ENCODE measurements at places on chromosomes 5 and 9.

GRCh38 chr9:76629205-76629990 is 134.8 kb upstream of the PCA3 start:
- no peak for DNase-seq

GRCh38 chr5:96279801-96280542 is 153.1 kb downstream of the PCSK1 start:
- DNase-seq = peak; percentile 36

GRCh38 chr5:132496631-132497487 is 6.3 kb upstream of the IRF1 start:
- DNase-seq = peak; percentile 90

- no peak for DNase-seq
Measured at GRCh38 chr5:10567121-10567591, 3.3 kb downstream of the ANKRD33B start.

- no peak for DNase-seq
Measured at GRCh38 chr5:12277504-12278192, 373.4 kb upstream of the CTNND2 start.

DNA sequence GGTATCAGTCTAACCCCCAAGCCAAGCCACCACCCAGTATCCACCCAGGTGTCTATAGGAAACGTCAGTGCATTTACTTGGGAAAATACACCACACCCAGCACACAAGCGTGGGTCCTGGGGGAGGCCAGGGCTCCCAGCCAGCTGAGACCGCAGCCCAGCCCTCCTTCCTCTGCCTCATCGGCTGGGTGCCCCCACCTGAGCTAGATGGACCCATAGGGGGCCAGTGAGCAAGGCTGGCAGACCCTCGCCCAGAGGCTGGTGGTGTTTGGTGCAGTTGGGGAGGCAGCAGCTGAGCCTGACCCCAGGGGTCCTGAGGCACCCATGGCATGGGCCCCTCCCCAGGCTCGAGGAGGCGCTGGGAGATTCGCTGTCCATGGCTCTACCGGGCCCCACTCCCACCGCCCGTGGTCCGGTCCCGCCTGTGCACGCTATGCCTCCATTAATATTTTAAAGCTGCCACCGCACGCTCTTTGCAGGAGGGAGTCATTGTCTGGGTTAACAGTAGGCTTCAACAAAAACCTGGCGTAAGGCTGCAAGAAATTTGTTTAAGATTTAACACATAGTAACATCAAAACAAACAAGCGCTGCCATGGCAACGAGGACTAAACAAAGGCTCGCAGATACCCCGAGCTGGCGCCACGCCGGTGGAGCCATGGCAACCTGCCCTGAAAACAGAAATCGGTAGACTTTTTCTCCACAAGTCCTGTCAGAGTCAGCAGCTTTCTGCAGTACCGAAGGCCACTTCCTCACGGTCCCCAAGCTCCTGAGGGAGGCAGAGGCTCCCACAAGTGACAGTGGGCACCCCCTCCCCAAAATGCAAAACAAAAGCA is 20.6 kb downstream of the TPPP start:
- peak; percentile 66 for DNase-seq

DNA sequence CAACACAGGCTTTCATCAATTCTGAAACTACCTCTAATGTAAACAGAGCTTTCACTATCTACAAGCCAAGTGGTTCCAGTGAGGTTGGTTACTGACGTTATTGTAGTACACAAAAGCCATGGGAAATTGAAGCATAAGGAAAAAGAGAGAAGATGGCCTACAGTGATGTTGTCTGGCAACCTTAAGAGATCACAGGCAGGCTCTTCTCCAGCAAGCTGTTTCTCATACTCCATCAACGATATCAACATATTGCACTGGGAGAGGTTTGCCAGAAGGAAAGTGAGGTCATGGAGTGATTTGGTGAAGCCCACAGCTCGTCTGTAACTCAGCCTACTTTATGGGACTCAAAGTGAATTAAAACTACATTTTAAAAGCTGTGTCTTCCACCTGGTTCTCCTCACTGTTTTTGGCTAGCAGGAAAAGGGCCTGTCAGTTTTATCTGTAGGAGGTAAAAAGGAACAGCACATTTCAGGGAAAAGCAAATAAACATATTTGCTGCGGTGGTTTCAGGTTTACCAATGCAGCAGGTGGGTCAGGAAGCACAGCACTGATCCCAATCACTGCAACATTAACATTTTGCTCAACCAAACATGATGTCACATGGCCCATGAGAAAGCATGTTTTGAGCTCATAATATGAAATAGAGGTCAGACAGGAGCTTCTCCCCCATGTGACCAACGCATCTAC is 72.9 kb downstream of the ARSB start:
- DNase-seq = no peak

- DNase-seq = no peak
Measured at GRCh38 chr9:75138260-75139040, 50.1 kb downstream of the OSTF1 start.

GRCh38 chr5:81638471-81638870 is 112.4 kb downstream of the SSBP2 start:
- no peak for DNase-seq

DNA sequence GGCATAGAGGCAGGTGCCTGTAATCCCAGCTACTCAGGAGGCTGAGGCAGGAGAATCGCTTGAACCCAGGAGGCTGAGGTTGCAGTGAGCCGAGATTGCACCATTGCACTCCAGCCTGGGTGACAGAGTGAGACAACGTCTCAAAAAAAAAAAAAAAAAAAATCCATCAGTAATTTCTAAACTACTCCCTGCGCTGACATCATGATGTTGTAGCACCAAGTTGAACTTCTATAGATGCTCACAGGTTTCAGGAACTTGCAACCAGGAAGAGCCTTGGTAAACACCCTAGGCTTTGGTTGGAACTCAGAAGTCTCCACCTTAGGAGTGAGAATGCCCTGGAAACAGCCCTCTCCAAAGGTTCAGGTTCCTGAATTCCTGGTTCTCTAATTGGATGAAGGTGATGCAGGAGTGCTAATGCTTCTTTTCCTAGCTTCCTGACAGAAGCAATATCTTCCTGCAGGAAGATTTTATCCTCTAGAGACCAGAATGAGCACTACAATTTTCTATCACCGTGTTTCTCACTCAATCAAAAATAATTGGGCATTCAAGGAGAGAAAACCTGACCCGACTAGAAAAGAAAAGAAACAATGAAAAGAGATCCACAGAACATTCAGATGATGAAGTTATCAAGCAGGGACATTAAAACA is 469.6 kb downstream of the GADD45G start:
- DNase-seq = no peak

GRCh38 chr5:33612386-33612785 is 171.6 kb downstream of the TARS1 start:
- peak; percentile 25 for DNase-seq

- no peak for DNase-seq
Measured at GRCh38 chr9:114016629-114017423, 61.3 kb downstream of the AMBP start.

- DNase-seq = peak; percentile 39
Measured at GRCh38 chr9:110152704-110153374, 55.1 kb downstream of the C9orf152 start.

DNA sequence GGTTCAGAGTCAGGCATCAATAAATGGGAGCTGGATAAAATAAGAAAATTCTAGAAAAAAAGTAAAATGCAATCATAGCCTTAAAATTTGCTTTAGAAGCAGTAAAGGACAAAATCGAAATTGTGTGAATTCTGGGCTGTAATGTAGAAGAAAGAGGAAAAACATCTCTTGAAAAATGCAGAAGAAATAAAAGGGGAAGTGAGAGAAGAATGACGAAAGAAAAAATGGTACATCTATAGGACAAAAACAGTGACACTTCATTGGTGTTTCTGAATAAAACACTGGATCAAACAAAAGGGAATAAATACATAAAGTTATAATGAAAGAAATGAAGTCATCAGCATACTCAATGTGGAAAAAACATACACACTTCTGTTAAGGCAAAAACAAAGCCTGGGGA is 642.3 kb downstream of the ACTL7B start:
- no peak for DNase-seq

DNA sequence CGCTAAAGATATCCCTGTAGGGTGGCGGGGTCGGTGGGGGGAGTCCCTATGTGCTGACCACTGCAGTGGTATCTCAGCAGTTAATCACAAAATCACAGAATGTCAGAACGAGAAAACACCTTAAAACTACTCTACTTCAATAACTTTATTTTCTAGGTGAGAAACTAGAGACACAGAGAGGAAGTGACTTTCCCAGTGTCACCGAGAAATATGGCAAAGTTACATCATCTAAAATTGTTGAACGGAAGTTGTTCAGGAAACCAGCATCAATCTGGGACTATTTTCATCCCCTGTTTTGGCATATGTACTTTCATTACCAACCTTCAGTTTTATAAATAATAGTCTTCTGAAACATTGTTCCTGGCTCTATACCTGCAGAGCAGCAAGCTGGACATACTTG is 384.0 kb downstream of the SPOCK1 start:
- no peak for DNase-seq

DNA sequence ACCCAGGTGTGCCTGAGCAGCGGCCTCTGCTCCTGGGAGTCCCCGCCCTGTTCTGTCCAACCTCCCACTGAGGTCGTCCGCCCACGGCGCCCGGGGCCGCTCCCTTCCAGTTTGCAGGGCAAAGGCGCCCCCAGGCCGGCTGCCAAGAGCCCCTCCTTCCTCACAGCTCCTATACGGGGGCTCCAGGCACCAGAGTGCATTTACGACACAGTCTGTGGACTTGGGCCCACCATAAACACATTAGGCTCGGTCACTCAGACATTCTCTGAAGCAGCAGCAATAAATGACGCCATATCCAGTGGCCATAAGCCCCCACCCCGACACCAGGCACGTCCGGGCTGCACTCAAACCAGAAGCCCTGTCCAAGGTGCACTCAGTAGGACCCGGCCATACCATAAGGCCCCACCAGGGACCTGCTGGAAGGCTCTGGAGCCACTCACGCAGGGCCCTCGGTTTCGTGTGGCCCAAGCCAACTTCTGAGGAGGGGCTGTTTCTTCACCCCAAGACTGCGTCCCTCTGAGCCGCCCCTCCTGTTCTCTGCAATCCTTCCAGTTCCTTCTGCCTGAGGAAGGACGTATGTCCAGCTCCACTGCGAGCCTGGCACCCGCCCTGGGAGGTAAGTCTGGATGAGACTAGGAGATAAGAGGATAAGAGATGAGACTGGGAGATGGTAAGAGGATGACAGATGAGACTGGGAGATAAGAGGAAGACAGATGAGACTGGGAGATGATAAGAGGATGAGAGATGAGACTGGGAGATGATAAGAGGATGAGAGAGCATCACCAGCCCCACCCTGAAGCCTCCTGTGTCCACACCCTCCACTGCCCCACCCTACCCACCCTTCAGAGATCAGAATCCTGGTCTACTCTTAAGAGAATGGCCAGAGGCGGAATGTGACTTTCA is 26.7 kb downstream of the SLC6A18 start:
- no peak for DNase-seq

DNA sequence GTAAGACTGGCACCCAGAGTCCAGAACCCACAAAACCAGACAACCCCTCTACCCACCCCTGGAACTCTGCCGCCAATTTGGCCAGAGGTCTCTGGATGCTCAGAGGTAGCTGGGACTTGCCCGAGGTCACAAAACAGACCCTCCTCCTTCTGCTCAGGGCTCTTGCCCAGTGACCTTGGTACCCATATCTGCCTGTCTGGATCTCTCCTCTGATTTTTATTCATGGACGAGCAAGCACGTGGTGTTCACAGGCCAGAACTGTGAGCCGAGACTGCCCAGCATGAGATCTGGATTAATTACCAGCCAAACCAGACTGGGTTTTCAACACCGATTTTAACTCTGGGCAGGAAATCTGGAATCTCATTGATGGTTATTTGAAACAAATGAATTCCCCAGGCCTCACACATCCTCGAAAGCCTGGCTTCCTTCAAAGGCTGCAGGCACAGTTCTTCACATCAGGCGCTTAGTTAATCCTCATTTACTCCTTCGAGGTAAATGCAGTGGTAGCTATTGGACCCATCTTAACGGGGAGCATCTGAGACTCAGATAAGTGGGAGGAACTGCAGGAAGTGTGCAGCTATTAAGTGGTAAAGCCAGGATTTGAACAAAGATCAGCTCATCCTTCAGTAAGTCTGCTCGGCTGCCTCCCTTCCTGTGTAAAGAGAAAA is 21.4 kb downstream of the COL27A1 start:
- no peak for DNase-seq

- no peak for DNase-seq
Measured at GRCh38 chr5:146016764-146017484, 80.5 kb downstream of the SH3RF2 start.

DNA sequence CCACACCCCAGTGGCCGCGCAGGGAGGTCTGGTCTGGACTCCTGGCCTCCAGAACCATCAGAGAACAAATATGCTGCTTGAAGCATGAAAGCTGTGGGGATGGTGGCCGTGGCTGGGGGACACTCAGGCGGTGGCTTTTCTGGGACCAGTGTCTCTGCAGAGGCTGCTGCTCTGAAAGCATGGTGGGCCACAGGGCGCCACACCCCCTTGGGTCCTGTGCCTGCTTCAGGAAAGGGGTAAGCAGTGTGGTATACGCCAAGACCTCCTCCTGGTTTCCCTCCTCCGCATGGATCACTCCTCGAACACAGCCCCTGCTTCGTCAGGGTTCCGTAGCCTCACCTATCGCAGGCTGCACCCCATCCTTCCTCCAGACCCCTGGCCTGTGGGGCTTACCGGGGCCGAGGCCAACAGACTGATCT is 19.7 kb upstream of the TERT start:
- DNase-seq = no peak

DNA sequence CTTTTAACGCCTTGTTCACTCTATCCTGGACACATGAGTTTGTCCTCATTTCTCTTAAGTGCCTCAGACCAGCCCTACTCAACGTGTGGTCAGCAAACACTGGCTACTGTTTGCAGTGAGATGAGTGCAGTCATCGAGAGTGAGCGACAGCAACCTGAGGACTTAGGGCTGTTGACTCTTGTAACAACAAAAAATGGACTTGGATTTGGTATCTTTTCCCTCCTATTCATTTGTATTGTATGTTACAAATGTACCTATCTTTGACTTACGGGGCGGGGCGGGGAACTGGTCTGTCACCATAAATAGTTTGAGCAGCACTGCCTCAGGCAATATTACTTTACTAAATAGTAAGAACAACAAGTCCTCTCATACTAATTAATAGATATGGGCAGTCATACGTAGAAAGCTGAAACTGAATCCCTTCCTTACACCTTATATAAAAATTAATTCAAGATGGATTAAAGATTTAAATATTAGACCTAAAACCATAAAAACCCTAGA is 84.1 kb downstream of the TLE1 start:
- no peak for DNase-seq

DNA sequence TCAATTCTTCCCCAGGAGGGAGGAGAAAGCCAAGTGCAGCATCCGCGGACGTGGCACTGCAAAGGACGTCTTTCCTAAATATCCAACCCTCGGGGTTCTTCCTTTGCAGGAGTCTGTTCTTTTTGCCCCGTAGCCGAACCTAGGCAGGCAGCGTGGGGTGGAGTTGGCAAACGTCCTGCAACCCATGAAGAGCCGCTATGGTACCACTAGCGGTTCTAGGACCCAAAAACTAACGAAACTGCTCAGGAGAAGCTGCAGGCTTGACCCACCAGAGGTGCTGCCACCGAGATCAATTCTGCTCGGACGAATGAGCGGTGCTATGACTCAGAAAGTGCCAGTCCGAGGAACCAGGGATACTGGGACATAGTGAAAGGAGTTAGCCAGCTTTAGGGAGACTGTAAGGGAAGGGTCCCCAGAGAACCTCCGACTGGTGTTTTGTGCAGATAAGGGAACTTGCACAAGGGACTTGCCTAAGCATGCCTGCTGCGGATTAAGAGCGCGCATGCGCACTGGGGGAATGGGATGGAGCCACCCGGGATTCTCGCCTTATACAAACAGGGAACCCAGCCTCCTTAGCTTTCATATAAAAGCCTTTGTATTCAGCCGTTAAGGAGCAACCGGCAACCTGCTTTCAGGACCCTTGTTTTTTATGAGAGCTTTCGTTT is 32.7 kb downstream of the ANXA2R start:
- peak; percentile 88 for DNase-seq

- no peak for DNase-seq
Measured at GRCh38 chr5:173020154-173020581, 36.0 kb upstream of the CREBRF start.
